ENCODE measurements at places on chromosomes 3 and 15.

- DNase-seq = no peak
Measured at GRCh38 chr3:42228796-42229195, 37.2 kb downstream of the CCK start.

GRCh38 chr15:55434989-55435825 is 26.9 kb downstream of the PIERCE2 start:
- no peak for DNase-seq

DNA sequence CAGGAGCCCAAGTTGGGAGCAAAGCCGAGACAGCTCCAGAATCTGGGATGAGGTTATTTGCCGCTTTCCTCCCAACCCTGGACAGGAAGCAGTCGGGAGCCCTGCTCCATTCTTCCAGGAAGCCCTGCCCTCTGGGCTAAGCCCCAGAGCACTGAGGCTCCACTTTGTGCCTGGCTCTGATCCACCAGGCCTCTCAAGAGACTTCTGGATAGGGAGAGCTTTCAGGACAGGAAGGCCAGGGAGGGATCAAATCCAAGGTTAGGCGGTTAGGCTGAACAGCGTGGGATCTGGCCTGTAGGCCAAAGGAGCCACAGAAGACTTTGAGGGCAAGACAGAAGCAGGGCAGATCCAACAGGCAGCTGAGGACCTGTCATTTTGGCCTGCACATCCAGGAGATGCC is 835 bp downstream of the STOML1 start:
- no peak for DNase-seq

- DNase-seq = no peak
Measured at GRCh38 chr3:151593928-151594327, 133.1 kb upstream of the IGSF10 start.

DNA sequence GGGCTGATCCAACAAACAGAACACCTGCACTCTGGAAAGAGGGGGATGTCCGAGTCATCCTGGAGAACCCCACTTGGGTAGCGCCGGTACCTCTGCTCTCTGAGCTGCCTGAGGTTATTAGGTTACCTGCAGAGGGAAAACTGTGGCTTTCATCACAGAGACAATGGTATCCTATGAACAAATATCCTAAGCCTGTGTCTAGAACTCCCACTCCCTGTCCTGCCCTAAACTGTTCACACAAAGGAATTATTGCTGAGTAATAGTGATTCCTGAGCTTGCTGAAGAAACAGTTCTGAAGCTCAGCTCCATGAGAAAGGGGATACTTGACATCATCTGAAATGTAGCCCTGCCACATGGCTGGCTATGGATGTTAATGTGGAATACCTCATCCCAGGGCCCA is 31.9 kb upstream of the WNT5A start:
- no peak for DNase-seq

DNA sequence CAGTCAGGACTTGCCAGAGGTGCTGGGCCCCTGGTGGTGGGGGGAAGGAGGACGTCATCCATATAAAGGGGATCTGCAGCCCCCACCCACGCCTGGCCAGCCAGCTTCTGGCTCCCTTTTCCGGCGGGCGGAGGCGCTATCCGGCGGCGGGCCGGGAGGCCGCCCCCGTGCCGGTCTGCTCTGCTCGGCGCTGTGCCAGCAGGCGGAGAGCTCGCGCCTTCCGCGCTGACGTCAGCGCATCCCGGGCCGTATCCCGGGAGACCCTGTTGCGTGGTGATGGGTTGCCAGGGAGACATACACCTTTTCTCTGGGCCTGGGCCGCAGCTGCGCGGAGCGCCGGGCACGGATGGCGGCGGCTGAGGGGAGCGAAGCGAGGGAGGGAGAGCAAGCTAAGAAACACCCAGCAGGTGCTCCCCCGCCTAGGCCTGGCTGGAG is 1.1 kb downstream of the FAM131A start:
- DNase-seq = no peak

All from stimulated activated CD4-positive, alpha-beta T cell treated with anti-CD3 and anti-CD28 coated beads, Interleukin-12 subunit alpha, Interleukin-12 subunit beta, amount 100 ng/mL, for 4 hours (primary cell).